ENCODE measurements at places on chromosomes 3 and 15.
A peak's percentile ranks its signal among the peaks of the same experiment; 100 is the strongest.

- H3K4me3 ChIP-seq = no peak overlapping the region
- no peak overlapping the region for H3K27ac ChIP-seq
- DNase-seq = no peak
- peaks cover 6% of the 10 kb centered on the region for H3K27me3 ChIP-seq
- no peaks in the 10 kb centered on the region for H3K36me3 ChIP-seq
- H3K4me1 ChIP-seq = no peaks in the 10 kb centered on the region
These were observed 12.5 kb upstream of the GK5 start for GRCh38 chr3:142237891-142238290.

DNA sequence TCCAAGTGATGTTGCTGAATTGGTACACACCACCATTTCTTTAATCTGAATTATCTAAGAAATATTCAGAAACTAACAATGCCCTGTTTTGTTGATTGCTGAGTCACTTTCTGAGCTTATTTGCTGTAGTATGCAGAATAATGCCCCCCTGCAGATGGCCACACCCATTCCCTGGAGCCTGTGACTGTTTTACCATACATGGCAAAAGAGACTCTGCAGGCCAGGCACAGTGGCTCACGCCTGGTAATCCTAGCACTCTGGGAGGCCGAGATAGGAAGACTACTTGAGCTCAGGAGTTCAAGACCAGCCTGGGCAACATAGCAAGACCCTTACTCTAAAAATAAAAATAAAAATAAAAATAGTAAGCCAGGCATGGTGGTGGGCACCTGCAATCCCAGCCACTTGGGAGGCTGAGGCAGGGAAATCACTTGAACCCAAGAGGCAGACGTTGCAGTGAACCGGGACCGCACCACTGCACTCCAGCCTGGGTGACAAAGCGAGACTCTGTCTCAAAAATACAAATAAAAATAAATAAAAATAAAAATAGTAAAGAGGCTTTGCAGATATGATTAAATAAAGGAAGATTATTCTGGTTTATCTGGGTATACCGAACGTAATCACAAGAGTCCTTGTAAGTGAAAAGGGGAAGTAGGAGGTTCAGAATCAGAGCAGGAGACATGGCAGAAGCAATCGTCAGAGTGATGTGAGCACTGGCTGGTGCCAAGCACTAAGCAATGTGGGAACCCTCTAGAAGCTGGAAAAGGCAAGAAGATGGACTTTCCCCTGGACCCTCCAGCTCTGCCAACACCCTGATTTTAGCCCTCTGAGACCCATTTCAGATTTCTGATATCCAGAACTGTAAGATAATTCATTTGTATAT, 19.0 kb downstream of the PCYT1A start:
- peaks cover 20% of the 10 kb centered on the region for H3K4me1 ChIP-seq
- no peak overlapping the region for H3K4me3 ChIP-seq
- no peaks in the 10 kb centered on the region for H3K27me3 ChIP-seq
- H3K27ac ChIP-seq = peak overlapping the region; percentile 25
- H3K36me3 ChIP-seq = peaks cover 30% of the 10 kb centered on the region

GRCh38 chr15:90316139-90316538, 35.9 kb upstream of the ZNF774 start:
- H3K36me3 ChIP-seq = no peaks in the 10 kb centered on the region
- no peak overlapping the region for H3K4me3 ChIP-seq
- no peak for DNase-seq
- peaks cover 22% of the 10 kb centered on the region for H3K27me3 ChIP-seq
- no peak overlapping the region for H3K27ac ChIP-seq

DNA sequence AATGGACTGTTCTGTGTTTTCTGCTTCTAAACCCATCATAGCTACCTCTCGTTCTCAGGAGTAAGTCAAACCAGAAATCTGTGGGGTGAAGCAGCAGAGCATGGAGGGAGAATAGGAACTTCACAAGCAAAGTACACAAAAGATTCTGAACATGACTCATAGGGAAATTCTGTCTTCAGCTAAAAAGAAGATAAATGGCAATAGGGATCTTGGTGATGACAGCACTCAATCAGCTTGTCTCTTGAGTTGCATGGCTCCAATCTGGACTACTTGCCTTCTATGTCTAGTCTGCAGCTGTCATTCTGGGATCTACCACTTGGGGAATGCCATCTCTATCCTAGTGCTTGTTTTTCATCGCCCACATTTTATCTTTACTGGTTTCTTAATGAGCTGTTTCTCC, 13.5 kb upstream of the GRAMD1C start:
- no peaks in the 10 kb centered on the region for H3K36me3 ChIP-seq
- no peaks in the 10 kb centered on the region for H3K4me1 ChIP-seq
- H3K27me3 ChIP-seq = no peaks in the 10 kb centered on the region

GRCh38 chr3:182936918-182937285, 43.4 kb downstream of the DCUN1D1 start:
- no peak for DNase-seq
- H3K36me3 ChIP-seq = peaks cover 32% of the 10 kb centered on the region
- H3K4me3 ChIP-seq = no peak overlapping the region
- H3K27ac ChIP-seq = no peak overlapping the region
